ENCODE measurements at places on chromosomes 3 and 15. TPM values are rescaled to one million over a fixed set of nuclear protein-coding genes. Genes with fewer than 3 reads are reported as not detected.

Gene CFAP100
- total RNA-seq: not detected

Gene DAZL
- total RNA-seq: not detected

Gene CORO2B
- 2.4 TPM for total RNA-seq

Gene SGO1
- total RNA-seq: 4.4 TPM

Gene SEMA3G
- 16.2 TPM for total RNA-seq

Gene ATP10A
- total RNA-seq: 11.7 TPM

Gene DZIP1L
- 23.9 TPM for total RNA-seq

DNA sequence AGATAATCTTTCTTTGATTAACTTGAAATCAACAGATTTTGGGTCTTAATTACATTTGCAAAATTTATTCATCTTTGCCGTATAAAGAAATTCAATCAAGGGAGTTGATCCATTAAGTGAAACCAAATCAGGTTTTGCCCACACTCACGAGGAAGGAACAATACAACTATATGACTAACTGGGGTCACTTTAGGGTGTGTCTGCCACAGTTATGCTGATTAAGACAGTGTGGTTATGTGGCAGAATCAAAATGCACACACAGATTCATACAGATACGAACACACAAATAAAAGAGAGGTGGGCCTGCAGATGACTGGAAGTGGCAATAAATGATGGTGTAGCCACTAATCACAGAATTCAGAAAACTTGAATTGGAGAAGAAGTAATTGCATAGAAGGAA lies 543.5 kb downstream of the GABRG3 start:
- DNase-seq: no peak

DNA sequence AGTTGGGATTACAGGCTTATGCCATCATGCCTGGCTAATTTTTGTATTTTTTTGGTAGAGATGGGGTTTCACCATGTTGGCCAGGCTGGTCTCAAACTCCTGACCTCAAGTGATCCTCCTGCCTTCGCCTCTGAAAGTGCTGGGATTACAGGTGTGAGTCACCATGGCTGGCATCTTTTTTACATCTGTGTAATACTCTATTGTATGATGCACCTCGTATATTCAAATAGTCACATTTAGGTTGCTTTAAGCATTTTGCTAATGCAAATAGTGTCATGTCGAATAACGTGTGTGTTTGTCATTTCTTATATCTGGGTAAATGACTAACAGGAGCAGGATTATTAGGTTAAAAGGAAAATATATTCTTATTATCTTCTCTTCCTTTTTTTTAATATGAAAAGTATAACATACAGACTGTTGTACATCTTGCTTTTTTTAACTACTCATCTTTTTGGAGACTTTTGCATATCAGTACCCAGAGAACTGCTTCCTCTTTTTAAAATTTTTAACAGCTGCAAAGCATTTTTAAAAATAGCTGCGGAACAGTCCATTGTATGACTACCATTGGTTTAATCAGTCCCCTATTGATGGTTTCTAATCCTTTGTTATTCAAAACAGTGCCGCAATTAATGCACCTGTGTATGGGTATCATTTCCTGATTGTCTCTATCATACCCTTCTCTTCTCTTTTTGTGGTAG lies 13.4 kb downstream of the SCAMP5 start:
- no peak for DNase-seq

- DNase-seq: peak; percentile 50
Measured at GRCh38 chr3:72082186-72082715, 297.3 kb upstream of the PROK2 start.

DNA sequence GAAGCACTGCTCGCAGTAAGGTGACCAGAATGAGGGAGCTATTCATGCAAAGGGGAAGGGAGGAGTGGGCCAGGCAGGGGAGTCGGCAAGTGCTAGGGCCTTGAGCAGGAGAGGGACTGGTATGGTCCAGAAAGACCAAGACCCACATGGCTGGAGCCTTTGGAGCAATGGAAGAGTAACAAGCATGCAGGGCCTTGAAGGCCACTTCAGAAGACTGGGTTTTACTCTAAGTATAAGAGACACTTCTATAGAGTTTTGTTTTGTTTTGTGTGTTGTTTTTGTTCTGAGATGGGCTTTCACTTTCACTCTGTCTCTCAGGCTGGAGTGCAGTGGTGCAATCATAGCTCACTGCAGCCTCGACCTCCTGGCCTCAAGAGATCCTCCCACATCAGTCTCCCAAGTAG lies 42.0 kb downstream of the BFSP2 start:
- DNase-seq: no peak

- DNase-seq: no peak
Measured at GRCh38 chr3:126351086-126351770, 6.0 kb downstream of the KLF15 start.

DNA sequence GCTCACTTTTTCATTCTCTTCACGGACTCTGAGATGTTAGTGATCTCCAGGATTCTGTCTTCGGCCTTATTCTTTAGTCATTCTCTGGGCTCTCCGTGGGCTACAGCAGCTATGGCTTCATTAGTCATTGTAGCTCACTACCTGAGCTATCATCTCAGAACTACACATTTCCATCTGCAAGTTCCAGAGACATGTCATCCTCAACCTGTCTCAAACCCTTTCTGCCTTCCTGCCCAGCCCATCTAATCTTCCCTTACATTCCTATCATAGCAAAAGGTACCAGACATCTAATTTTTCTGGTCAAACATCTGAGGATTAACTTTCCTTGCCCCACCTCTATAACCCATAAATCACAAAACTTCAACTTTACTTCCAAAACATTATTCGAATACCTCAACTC lies 13.2 kb downstream of the TSPAN3 start:
- DNase-seq: no peak

DNA sequence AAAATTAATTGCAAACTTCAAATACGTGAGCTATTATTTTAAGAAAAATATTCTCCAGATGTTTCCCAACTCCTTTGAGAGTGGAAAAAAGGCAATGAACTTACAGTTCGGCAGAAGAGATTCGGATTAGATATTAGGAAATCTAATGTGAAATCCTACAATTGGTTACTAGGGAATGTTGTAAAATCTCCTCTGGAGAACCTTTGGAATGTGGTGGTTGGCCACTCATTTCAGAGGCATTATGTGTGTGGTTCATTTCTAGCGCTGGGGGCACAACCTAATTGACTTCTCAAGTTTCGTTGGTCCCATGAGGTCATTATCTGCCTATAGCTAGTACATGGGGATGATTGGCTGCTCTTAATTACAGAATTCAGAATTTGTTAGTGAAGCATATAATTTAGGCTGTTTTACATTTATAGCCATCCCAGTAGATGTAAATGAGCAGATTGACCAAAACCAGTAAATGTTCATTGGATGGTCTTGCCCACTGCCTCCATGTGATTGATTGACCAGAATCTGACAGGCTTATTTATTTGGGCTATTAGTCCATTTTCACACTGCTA lies 34.6 kb upstream of the CMSS1 start:
- DNase-seq: no peak

- no peak for DNase-seq
Measured at GRCh38 chr15:53397041-53397616, 362.3 kb downstream of the WDR72 start.

- peak; percentile 92 for DNase-seq
Measured at GRCh38 chr15:48671103-48672022, 25.9 kb upstream of the FBN1 start.

DNA sequence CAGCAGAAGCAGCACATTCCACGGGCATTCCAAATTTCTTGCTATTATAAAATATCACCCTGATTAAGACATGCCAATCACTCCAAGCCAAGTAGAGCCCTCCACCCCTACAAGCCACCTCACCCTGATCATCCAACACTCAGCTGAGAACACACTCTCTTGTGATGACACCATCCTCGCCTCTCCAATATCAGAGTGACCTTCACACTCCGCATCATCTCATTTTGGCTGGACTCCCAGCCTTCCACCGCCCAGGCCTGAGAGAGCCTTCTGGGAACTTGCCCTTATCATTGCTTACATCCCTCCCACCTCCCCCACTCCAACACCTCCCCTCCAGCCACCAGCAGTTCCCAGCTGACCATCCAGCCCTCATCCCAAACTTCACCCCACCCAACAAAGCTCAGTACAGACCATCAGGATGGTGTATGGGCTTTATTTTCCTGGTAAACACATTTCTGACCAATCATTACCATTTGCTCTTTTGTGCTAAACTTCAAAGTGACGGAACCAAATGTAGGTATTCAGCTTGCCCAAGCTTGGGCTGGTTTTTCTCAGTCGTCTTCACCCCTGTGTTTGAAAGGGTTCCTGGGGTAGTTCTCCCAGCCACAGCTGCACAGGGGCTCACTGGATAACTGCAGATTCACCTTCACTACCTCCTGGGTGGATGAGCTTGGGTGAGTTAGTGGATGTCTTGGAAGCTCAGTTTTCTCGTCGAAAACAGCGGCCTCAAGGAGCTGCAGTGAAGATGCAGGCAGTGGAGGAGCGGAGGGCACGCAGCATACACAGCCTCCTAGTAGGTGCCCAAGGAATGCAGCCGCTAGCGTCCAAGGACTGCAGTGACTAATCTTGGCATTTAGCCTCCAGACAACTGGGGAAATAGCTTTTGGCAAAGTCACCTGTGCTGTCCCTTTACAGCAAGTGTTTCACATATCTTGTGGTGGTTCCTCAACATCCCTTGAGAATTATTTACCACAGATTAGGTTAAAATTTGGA lies 115.1 kb downstream of the LIPC start:
- DNase-seq: no peak

DNA sequence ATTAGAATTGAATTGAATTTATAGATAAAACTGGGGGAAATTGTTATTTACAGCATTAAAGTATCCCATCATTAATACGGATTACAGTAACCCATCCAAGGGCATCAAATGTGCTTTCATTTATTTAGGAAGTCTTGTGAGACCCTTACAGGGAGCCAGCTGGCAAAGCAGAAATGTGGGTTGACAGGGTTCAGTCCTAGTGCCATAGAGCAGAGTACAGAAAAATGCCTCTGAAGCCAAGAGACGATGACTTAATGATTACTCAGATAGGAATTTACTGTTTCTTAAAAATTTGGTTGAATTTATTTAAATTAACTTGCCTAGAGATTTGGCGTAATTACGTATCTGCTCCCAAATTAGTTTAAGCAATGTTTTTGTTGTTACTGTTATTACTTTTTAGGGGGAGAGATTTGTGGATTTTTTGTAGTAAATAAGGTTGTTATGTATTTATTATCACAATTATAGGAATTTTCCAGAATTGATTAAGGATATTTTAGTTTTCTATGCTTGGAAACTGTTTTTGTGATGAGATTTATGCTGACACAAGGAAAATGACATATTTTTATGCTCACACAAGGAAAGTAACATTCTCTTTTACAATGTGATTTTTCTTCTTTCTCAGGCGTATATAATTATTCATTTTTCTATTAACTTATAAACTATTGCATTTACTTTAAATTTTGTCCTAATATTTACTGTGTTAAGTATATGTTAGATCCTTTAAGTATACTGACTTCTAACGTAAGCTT lies 152.0 kb downstream of the EPHA6 start:
- no peak for DNase-seq

DNA sequence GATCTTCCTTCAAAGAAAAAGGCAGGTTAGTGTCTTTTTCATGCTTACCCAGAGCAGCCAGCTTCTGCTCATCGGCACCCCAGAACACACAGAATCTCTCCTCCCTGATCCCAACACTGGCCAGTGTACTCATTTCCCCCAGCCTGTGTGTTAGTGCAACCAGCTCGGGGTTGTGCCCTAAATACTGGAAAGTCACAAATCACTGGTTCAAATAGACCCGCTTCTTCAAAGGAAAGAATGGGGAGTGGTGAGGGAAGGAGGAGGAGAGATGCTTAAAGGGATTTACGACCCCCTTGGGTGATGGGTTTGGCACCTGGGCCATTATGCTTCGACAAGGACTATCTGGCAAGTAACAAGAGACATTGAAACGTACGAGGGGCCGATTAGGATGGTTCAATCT lies 114.0 kb downstream of the FOXB1 start:
- DNase-seq: no peak
